ENCODE measurements at places on chromosomes 5 and 9.

DNA sequence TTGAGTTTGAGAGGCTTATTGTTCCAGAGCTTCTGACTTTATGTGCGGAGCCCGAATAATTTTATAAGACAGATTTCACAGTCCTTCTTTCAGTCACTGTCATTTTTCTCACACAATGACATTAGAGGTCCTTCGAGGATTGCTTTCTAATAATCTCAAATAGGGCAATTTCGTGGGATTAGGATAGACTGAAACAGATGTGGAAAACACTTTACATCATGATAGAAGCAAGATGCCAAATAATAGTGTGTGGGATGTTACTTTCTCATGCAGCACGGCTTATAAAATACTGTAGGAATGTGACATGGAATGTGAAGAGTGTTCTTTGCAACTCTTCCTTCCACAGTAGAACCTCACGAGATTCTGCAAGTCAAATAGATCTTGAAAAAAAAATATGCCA, 451.3 kb downstream of the SEMA5A start:
- DNase-seq: no peak

DNA sequence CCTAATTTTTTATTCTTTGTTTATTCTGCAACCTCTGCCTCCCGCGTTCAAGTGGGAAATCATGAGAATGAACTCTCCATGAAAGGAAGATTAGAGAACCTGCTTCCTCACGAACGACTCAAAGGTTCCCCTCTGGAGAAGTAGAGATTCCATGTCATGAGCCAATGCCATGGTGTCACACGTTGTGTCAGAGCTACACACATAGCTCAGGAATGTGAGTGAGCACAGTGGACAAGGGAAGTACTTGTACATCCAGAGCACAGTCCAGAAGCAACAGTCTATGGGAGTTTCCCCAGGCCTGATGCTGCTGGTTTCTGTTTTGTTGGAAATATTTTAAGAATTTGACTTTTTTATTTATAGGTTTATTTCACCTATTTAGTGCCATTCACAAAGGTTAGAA, 26.8 kb upstream of the PPP2CA start:
- no peak for DNase-seq

GRCh38 chr9:106974341-106974740, 111.4 kb downstream of the ZNF462 start:
- no peak for DNase-seq

DNA sequence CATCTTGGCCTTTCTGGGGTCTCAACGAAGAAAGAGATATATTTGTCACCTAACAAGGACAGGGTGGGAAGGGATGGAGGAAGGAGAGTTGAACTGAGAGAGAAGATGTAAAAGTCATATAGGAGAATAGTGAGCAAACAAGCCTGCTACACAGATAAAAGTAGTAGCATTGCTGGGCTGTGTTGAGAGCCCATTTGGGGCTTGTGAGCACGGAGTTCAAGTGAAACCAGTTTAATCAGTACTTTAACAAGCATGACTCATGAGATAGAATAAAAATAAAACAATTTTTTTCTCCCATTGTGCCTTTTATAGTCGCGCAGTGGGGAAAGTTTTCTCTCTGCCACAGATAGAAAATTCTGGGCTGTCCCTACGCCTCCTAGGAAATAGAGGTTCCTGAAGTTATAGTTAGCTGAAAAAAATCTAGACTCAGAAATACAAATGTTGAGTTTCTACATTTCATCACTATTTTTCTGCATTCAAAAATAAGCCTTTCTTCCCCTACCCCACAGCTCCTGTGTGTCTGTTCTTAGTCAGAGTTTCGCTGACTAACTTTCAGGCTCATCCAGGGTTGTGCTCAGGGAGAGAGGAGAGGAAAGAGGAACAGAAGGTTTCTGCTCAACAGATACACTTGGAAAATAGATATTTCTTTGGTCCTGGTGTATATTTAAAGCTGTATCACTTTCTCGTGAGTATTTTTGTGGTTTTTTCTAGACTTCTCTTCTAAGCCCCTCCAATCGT, 395.8 kb upstream of the ADAMTSL1 start:
- DNase-seq: no peak

GRCh38 chr9:84900421-84900820, 230.9 kb downstream of the NTRK2 start:
- no peak for DNase-seq

All from KG1 (cell line).